ENCODE measurements at places on chromosomes 1 and 21. TPM values are rescaled to one million over a fixed set of nuclear protein-coding genes. Genes with fewer than 3 reads are reported as not detected.

DNA sequence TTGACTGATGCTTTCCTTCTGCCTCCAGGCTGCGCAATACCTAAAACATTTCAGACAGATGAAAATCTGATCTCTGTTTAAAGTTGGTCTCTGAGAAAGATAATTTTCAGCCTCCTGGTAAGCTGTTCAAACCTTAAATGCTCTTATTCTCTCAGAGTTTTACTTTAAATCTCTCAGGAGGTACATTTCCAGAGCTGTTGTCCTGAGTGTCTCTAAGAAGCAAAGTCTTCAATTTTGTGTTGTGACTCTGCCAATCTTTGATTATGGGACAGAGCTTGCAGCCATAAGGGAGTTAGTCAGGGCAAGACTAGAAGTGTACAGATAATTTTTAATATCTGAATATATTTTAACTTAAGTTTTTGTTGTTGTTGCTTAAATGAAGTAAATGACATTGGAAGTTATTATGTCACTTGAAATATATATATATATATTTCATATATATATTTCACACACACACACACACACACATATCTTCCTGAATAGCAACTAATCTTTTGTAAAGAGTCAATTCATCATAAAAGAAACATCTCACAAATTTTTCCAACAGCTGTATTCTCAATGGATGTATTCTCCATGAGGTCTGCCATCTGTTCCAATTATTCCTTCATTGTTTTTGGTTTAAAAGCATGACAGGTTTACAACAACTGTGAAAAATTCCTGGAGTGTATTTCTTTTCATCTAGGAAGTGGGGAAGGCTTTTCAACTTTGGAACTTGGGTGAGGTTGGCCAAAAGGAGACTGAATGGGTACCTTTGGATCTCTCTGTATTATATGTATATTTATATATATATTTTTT is 259.4 kb downstream of the BACH1 start:
- no peak overlapping the region for H3K27ac ChIP-seq
- no peaks in the 10 kb centered on the region for H3K36me3 ChIP-seq
- H3K27me3 ChIP-seq, result no peaks in the 10 kb centered on the region
- DNase-seq, result no peak
- H3K4me1 ChIP-seq, result no peaks in the 10 kb centered on the region

- no peaks in the 10 kb centered on the region for H3K4me1 ChIP-seq
- no peak overlapping the region for H3K4me3 ChIP-seq
- DNase-seq, result no peak
These were observed 1158.6 kb downstream of the PLA2G4A start for GRCh38 chr1:187987236-187987776.

DNA sequence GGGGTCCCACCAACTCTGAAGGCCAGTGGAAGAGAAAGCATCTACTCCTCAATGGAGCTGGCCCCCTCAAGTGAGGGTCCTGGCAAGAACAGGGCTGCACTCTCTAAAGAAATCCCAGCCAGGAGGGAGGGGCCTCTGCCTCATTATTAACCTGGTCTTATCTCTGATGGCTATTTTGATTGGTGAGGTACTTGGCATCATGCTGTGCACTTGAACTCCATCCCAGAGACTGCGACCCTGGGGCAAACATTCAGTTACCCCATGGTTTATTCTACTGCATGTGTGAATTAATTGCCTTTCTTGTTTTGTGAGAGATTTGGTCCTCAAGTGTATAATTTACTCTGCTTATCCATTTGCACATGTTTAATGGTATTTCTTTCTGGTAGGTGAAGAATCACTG is 55.0 kb upstream of the ETV3 start:
- peaks cover 24% of the 10 kb centered on the region for H3K27me3 ChIP-seq
- H3K4me1 ChIP-seq, result no peaks in the 10 kb centered on the region
- no peaks in the 10 kb centered on the region for H3K36me3 ChIP-seq
- no peak overlapping the region for H3K4me3 ChIP-seq

GRCh38 chr1:225770561-225771248 is 6.9 kb upstream of the SRP9 start:
- no peaks in the 10 kb centered on the region for H3K27me3 ChIP-seq
- H3K4me3 ChIP-seq, result no peak overlapping the region
- no peaks in the 10 kb centered on the region for H3K36me3 ChIP-seq

DNA sequence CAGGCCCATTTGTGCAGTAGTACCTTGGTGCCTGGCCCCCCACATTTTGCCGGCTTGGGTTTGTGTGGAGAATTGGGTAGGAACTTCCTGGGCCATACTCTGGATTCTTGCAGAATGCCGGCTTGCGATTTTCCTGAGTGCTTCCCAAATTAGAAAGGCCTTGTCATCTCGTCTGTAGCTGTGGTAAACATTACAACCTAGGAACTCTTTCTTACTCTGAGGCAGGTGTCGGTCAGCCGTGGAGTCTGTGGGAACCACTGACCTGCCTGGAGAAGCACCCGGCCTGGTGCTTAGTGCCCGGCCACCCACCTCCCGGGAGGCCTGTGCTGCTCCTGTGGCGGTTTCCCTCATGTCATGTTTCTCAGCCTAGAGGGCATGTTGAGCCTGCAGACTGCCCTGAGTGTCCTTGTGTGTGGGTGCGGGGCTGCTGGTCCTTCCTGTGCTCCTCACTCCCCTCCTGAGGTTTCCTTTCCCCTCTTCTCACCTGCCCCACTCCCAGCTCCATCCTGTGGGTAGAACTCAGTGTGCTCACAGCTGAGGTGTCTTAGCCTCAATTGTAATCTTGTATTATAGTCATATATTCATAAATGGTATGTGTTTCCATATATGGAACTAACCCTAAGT is 64.7 kb downstream of the S100B start:
- H3K4me1 ChIP-seq, result no peaks in the 10 kb centered on the region
- no peak for DNase-seq
- H3K27ac ChIP-seq, result no peak overlapping the region
- no peak overlapping the region for H3K4me3 ChIP-seq
- H3K36me3 ChIP-seq, result no peaks in the 10 kb centered on the region

DNA sequence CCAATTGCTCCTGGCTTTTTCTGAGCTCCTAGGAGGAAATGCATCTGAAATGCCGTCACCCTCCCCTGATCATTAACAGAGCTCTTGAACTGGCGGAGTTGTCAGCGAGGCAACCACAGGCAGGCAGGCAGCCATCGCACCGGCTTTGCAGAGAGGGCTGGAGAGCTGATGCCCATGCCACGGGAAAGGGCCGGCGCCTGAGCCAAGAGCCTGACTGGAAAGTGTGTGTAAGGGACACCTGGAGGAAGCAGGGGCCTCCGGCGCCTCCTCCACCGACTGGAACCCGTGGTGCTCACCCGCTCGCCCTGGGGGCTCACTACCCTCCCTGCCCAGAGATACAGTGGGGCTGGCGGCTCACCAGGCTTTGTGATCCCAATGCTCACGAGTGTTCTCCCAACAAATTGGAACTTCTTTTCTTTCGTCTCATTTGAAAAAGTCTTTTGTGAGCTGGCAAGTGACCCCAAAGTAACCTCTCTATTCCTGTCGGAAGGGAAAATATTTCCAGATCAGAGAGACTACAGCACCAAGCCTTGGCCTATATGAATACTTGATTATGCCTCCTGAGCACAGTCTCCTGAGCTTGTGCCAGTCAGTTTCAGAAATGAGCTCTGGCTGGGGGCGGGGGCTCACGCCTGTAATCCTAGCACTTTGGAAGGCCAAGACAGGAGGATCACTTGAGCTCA is 97.7 kb upstream of the SLC25A33 start:
- no peak overlapping the region for H3K27ac ChIP-seq
- no peak for DNase-seq
- H3K36me3 ChIP-seq, result no peaks in the 10 kb centered on the region
- H3K27me3 ChIP-seq, result no peaks in the 10 kb centered on the region
- no peaks in the 10 kb centered on the region for H3K4me1 ChIP-seq
- H3K4me3 ChIP-seq, result no peak overlapping the region

DNA sequence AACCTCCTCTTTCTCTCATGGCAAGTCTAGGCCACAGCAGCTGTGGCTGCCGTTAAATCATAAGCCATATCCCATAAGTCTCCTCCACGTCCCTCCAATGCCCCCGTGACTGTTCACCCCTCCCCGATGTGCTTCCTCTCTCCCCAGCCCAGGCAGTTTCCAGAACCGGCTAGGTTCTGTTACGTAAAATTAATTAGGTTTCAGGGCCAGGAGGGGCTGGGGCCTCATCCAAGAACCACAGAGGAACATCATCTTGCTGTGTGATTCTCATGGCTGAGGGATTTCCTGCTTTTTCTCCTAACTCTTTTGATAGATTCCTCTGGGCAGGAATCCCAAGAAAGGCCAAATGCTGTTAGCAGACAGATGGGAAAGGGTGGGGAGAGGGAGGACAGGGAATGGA is 141.8 kb upstream of the AJAP1 start:
- no peaks in the 10 kb centered on the region for H3K36me3 ChIP-seq
- peak; percentile 35 for DNase-seq
- peak overlapping the region; percentile 66 for H3K27ac ChIP-seq
- no peaks in the 10 kb centered on the region for H3K4me1 ChIP-seq
- no peak overlapping the region for H3K4me3 ChIP-seq

DNA sequence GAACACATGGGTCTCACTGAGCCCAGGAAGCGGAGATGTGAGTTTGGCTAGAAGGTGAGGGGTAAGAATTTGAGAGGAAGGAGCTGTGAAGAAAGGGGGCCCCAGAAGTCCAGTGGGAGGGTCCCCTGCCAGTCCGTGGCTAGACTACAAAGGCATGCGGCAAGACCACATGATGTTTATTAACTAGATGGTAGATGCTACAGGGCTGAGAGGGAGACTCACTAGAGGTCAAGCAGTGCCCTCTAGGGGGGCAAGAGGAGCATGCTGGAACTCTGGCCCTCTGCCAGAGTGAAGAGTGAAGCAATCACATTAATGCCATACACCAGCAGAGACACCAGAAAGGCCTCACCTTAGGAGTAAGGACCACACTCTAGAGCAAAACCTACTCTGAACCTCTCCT is 12.2 kb downstream of the KIAA0319L start:
- H3K27ac ChIP-seq, result no peak overlapping the region
- H3K27me3 ChIP-seq, result no peaks in the 10 kb centered on the region
- no peak overlapping the region for H3K4me3 ChIP-seq
- no peaks in the 10 kb centered on the region for H3K36me3 ChIP-seq

DNA sequence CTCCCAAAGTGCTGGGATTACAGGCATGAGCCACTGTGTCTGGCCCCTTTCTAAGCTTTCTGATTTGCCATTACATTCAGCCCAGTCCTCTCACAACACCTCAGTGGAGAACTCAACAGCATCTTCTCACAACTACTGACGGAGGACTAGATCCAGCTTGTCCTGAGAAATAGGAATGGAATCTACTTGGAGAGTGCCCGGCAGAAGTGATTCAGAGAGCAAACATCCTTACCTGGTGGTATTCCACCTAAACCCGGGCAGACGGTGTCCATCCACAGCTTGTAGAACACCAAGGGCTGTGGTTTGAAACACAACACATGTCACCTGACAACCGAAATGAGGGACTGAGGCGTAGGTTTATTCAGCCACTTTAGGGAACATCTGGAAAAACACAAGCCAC is 28.8 kb upstream of the CCSAP start:
- no peak for DNase-seq
- H3K27me3 ChIP-seq, result no peaks in the 10 kb centered on the region
- no peaks in the 10 kb centered on the region for H3K4me1 ChIP-seq
- no peak overlapping the region for H3K27ac ChIP-seq
- H3K36me3 ChIP-seq, result no peaks in the 10 kb centered on the region

DNA sequence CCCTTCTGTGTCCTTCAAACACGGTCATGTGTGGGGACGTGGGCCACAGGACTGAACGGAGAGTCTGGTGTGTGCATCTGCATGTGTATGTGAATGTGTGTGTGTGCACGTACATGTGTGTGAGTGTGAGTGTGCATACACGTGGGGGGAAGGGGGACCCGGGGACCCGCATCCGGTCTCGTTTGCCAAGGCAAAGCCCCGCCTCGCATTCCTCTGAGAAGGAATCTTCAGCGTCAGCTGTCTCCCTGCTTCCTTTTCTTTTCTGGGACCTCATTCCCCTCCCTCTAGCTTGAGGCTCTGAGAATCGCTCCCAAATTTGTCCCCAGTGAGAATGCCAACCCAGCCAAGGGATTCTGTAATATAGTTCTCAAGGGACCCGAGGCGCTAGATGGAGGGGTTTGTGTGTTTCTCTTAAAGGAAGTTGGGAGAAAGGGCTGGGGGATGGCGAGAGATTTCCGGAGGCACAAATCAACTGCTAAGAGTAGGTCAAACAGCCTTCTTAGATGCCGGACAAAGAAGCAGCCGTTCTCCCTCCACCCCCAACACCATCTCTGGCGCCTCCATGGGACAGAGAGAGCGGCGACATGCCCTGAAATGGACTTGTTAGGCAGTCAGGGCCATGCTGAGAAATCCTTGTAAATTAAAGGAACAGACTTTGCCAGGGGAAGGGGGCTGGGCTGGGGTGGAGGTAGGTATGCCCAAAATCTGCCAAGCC is 6.6 kb downstream of the IFFO2 start:
- no peaks in the 10 kb centered on the region for H3K27me3 ChIP-seq
- H3K4me1 ChIP-seq, result peaks cover 67% of the 10 kb centered on the region
- H3K36me3 ChIP-seq, result no peaks in the 10 kb centered on the region
- no peak for DNase-seq
- H3K27ac ChIP-seq, result peak overlapping the region; percentile 70
- H3K4me3 ChIP-seq, result peak overlapping the region; percentile 48

FAM72B gene
- 3.2 TPM for total RNA-seq

RNU1-3 gene
- total RNA-seq, result under 0.01 TPM

ANGPTL3 gene
- total RNA-seq, result not detected

CALML6 gene
- 0.61 TPM for total RNA-seq

ZNF697 gene
- 4.3 TPM for total RNA-seq

SPRR2D gene
- total RNA-seq, result not detected

All from adrenal gland (tissue), 19 donors.